Natural killer cell treated with Interleukin-12 subunit alpha and Interleukin-12 subunit beta and Interleukin-15 and Interleukin-18, amount 100 ng/mL, for 72 hours (primary cell): ENCODE measurements at places on chromosomes 11 and 22. TPM values are rescaled to one million over a fixed set of nuclear protein-coding genes. Genes with fewer than 3 reads are reported as not detected.

DNA sequence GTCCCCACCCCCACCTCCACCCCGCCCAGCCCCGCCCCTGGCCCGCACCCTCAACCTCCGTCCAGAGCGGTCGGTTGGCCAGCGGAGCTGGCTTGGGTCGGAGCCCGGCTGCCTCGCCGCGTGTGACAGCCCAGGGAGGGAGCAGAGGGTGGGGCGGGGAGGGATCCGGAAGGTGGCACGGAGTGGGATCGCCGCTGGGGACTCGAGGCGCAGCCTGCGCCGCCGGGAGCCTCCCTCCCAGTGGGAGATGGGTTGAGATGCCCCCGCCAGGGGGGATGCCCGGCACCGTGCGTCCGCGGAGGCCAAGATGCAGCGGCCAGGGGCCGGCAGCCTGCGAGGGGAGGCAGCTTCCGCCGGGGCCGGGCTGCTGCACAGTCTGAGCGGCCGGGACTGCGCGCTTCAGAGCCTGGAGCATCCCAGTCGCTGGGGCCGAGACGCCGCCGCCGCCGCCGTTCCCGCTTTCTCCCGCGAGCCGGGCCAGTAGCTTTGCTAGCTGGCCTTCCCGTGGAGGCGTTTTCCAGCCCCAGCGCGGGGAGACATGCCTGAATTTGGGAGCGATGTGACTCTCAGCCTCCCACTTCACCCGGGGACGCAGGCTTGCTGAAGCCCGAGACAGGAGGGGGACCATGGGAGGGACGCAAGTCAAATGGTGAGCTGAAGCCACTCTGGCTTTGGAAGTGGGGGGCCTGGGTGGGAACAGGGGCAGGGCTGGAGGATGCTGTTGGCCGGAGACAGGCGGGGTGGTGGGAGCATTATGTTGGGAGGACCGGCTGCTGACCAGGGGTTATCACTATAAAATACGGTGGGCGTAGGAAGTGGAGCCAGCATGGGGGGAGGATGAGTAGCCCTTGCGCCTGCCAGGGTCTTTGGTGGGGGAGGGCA, 40.2 kb downstream of the DIXDC1 start:
- DNase-seq = no peak

DNA sequence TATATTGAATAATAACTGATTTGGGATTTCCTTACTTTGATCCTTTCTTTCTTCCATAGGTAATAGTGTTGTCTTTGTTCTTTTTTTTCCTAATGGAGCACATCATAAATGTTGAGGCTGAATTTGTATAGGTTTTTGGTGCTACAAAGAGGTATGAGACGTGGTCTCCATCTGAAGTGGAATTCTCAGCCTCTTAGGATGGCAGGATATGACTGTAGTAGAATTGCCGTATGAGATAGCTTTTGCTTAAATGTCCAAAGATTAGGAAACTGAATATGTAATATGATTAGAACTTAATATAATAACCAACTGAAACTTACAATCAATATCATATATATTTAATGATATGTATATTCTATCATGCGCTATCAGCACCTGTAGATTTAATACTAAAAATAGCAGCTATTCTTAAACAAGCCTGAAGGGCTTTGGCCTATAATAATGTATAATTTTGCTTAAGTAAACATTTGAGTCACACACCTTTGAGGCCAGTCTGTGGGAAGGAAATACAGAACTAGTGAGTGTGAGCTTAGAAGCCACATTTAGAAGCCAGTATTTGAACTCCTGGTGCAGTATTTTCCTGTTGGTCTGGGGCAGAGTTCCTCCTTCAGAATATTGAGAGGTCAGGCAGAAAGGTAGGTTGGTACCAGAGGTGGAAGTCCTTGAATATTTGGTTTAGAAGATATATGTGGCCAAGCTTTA, 62.6 kb downstream of the SWAP70 start:
- no peak for DNase-seq

- no peak for DNase-seq
Observed at GRCh38 chr11:127063241-127063640, 62.7 kb upstream of the KIRREL3 start.

DNA sequence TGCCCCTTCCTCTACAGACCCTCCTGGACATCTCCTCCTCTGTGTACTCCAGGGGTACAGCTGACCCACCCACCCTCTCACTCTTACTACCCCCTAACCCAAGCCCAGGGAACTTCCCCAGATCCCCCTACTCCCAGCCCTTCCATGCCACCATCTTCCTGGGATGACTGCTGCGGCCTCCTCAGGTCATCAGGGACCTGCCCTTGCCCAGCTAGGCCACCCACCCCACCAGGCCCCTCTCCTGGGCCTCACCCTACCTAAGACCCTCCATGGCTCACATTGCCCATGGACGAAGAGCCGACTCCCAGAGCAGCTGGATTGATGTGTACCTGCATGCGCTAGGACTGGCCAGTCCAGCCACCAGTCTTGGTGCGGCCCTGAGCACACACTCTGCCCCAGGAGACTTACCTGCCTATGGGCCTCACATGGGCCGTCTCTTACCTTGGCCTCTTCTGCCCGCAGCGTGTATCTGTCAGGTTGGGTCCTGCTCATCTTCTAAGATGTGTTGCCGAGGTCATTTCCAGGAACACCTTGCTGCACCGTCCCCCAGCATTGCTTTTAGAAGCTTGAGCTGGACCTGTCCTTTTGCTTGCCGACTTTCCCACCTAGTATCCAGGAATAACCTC, 2.0 kb upstream of the CLDN5 start:
- DNase-seq = no peak

- no peak for DNase-seq
Observed at GRCh38 chr11:11779975-11780374, 61.8 kb upstream of the USP47 start.

GRCh38 chr11:8368194-8368593, 104.5 kb upstream of the LMO1 start:
- DNase-seq = no peak

GRCh38 chr11:68385128-68385527, 72.7 kb downstream of the LRP5 start:
- DNase-seq = no peak

- no peak for DNase-seq
Observed at GRCh38 chr11:83938148-83938547, 652.0 kb upstream of the CCDC90B start.

DNA sequence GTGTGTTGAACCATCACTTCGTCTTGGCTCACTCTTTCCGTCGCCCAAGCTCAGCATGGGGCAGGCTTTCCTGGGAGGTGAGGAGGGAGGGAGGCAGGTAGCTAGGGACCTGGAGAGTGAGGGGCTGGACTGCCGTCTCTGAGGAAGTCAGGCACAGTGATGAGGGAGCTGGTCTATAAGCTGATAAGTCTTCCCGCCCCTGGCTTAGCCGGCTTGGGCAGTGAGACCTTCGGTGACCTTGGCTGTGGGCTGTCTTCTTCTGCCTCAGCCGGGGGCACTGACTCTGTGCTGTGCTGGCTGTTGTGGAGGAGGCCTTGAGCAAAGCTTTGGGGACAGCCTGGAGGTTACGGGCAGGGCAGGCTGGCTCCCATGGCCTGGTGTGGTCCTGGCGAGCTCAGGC, 18.7 kb downstream of the GNAZ start:
- DNase-seq = no peak

- DNase-seq = no peak
Observed at GRCh38 chr22:37160027-37160426, 10.3 kb upstream of the IL2RB start.

- DNase-seq = no peak
Observed at GRCh38 chr11:8178297-8178696, 9.5 kb upstream of the RIC3 start.

- DNase-seq = no peak
Observed at GRCh38 chr22:22812031-22812905, 75.3 kb upstream of the IGLL5 start.

DNA sequence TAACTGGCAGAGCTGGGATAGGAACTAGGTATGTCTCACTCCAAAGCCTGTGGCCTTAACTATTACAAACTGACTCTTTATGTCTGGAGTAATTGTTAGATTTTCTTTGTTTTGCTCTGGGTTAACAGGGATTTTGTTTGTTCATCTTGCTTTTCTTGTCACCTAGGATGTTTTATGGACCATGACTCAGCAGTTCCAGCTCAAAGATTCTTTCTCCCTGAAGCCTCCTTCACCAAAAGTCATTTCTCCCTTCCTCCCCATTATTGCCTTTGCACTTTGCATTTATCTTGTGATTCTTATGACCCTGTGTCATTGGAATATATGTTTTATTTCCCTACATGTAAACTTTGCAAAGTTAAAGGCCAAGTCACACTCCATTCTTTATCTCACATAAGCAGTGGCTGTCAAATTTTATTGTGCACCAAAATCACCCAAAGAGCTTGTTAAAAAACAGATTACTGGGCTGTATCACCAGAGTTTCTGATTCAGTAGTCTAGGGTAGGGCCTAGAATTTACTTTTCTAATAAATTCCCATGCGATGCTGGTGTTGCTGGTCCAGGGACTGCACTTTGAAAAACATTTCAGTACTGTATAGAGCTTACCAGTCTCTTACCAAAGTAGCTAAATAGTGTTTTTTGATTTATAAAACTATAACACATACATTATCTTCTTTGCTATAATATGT, 327.7 kb downstream of the DLG2 start:
- DNase-seq = no peak

Gene C11orf21
- 7.6 TPM for total RNA-seq
